ENCODE measurements at places on chromosomes 4 and X. TPM values are rescaled to one million over a fixed set of nuclear protein-coding genes. Genes with fewer than 3 reads are reported as not detected.

Gene HMGN5
- 15.8 TPM for total RNA-seq

DNA sequence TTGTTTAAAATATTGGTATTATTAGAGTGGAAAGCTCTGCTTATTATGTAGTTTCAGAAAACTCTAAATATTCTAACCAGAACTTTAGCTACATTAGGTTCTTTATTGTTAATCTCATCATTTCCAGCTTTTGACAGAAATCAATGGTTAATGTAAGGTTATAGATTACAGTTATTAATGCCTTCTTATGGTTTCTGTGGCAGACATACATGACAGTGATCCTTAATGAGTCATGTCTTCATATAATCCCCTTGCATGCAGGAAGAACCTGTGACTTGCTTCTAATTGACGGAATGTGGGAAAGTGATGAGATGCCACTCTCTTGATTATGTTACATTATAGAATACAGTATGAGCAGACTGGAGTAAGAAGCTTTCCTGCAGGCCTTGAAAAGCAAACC lies 23.5 kb downstream of the KLHL8 start:
- no peak for DNase-seq

GRCh38 chr4:149896432-149896831 lies 80.8 kb upstream of the IQCM start:
- DNase-seq: peak; percentile 39

DNA sequence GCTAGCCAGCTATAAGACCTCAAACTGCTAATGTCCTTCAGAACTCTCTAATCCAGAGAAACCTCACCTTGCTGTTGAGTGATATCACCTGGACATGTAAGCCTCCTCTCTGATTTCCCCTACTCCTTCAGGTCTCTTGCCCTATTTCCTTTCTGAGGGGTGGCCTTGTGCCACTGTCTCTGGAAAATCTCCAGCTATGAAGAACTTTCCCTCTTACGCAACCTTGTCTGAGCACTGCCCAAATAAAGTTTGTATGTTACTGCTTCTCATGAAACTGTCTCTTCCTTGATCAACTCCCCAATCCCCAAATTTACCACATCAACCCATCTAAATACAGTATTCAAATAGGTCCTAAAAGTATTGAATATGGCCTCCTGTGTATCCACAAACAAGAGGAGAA lies 53.5 kb upstream of the VEGFD start:
- DNase-seq: no peak

GRCh38 chrX:46185923-46186810 lies 359.1 kb downstream of the ZNF674 start:
- DNase-seq: no peak

DNA sequence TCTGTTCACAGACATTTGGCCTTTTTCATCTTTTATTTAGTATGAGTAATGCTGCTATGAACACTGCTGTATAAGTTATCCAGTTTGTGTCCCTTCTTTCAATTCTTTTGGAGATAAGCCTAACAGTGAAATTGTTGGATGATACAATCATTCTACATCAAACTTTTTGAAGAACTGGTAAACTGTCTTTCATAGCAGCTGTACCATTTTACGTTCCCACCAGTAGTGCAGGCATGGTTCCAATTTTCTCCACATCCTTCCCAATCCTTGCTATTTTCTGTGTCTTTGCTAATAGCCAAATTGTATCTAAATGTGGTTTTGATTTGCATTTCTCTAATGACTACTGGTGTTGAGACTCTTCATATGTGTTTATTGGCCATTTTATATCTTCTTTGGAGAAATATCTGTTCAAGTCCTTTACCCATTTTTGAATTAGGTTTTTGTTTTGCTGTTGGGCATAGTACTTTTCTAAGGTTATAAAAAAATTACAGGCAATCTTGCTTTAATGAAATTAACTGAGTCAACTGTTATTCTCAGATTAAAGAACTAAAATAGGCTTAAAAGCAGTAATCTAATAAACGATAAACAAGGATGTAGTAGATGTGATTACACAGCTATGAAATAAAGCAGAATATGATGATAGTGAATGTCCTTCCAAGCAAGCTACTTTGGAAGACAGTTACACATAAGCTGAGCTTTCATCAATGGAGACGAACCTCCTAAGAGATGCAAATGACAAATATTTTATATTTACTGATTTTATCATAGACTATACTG lies 57.2 kb downstream of the FBXW7 start:
- no peak for DNase-seq

GRCh38 chr4:41375561-41375960 lies 118.8 kb downstream of the UCHL1 start:
- DNase-seq: peak; percentile 35

- no peak for DNase-seq
Observed at GRCh38 chrX:18542905-18543304, 117.5 kb downstream of the CDKL5 start.

- no peak for DNase-seq
Observed at GRCh38 chr4:52655506-52655905, 3.6 kb downstream of the USP46 start.

Measured in stomach (tissue), 19 donors.